SW480 (cell line): ENCODE measurements at places on chromosomes 2 and 18.

- no peak for DNase-seq
These were observed at the start of gene IL1RN for GRCh38 chr2:113126845-113127645. Gene IL1RN, plus strand, starts transcription at chr2:113127598. Its CDS starts 27 bp downstream, at chr2:113127625.

GRCh38 chr2:232318169-232318855, 60.2 kb upstream of the ALPP start:
- DNase-seq = no peak

- DNase-seq = no peak
These were observed 101.2 kb upstream of the SEC11C start for GRCh38 chr18:59038295-59039039.

DNA sequence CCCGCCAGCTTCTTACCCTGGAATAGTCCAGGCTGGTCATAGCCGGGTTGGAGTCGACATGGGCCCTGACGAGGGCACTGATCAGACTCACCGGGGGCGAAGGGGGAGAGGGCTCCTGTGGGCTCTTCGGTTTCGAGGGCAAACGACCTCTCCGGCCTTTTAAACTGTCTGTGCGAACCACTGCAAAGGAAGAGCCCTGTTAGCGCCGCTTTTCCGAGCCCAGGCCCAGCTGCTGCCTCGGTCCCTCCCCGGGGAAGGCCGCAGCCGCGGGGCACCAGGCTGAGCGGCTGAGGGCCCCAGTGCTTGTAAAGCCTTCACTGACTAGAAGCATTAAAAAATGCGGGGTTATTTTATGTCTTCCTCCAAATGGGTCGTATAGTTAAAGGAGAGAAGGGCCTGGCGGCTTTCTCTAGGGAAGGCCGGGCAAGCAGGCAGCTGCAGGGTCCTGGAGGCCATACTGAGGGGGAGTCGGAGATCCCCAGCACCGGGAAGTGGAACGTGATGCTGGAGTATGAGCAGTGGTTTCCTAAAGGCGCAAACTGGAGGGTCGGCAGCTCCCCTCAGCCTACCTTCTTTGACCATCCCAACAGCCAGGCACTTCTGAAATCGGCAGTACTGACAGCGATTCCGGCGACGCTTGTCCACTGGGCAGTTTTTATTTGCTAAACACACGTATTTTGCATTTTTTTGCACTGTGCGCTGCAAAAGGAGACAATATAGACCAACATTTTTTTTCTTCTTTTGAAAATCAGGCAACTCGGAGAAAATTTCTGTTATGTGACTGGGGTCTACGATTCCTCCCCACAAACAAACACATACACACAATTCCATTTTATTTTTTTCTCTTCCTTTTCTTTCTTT, 4.5 kb downstream of the NR4A2 start:
- DNase-seq = no peak

- DNase-seq = no peak
These were observed 111.4 kb upstream of the OTOS start for GRCh38 chr2:240251848-240252190.
